Keratinocyte (primary cell): ENCODE measurements at places on chromosomes 3 and 15.
A peak's percentile ranks its signal among the peaks of the same experiment; 100 is the strongest.

GRCh38 chr3:126852511-126852910 is 130.4 kb upstream of the PLXNA1 start:
- no peak overlapping the region for H3K4me3 ChIP-seq
- no peak for DNase-seq
- H3K27me3 ChIP-seq: no peaks in the 10 kb centered on the region
- no peak overlapping the region for H3K27ac ChIP-seq
- H3K36me3 ChIP-seq: no peaks in the 10 kb centered on the region
- H3K4me1 ChIP-seq: no peaks in the 10 kb centered on the region

DNA sequence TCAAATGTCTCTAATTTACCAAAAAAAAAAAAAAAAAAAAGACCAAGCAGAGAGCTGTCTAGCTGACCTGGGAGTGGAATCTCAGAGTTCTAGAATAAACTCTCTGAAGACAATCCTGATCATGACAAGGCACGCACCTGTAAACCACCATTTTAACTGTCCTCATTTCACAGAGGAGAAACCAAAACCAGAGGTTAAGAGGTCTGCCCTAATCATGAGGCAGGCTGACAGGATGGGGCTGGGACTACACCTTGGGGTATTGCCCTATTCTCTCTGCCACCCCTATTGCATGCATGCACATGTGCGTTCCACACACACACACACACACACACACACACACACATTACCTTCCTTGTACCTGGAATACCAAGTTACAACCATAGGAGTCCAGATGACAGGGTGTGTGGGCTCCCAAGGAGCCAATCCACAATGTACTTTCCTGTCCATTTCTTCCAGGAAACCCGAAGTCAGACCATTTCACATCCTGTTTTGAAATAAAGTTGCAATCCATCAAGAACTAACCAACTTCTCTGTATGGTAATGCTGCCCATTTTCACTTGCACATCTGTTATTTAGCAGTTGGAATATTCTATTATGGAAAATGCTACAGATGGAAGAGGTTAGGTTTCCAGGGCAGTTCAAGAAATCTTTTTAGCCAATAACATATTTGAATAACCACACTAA is 34.6 kb downstream of the HSPBAP1 start:
- H3K36me3 ChIP-seq: peaks cover 4% of the 10 kb centered on the region
- no peaks in the 10 kb centered on the region for H3K27me3 ChIP-seq
- H3K4me3 ChIP-seq: no peak overlapping the region
- DNase-seq: no peak

- no peaks in the 10 kb centered on the region for H3K27me3 ChIP-seq
- no peak overlapping the region for H3K27ac ChIP-seq
- peak; percentile 75 for DNase-seq
- H3K4me3 ChIP-seq: no peak overlapping the region
- no peaks in the 10 kb centered on the region for H3K36me3 ChIP-seq
Observed at GRCh38 chr3:159824333-159824732, 164.3 kb upstream of the IL12A start.

GRCh38 chr15:23762026-23762425 is 74.9 kb upstream of the NDN start:
- H3K27me3 ChIP-seq: no peaks in the 10 kb centered on the region
- no peaks in the 10 kb centered on the region for H3K36me3 ChIP-seq
- H3K27ac ChIP-seq: no peak overlapping the region
- no peaks in the 10 kb centered on the region for H3K4me1 ChIP-seq
- no peak for DNase-seq

- H3K4me3 ChIP-seq: no peak overlapping the region
- peaks cover 11% of the 10 kb centered on the region for H3K4me1 ChIP-seq
Observed at GRCh38 chr3:36942638-36943248, 2.1 kb downstream of the TRANK1 start.

GRCh38 chr3:22729981-22730380 is 473.1 kb upstream of the UBE2E2 start:
- no peaks in the 10 kb centered on the region for H3K4me1 ChIP-seq
- H3K27ac ChIP-seq: no peak overlapping the region
- no peaks in the 10 kb centered on the region for H3K36me3 ChIP-seq
- no peaks in the 10 kb centered on the region for H3K27me3 ChIP-seq

DNA sequence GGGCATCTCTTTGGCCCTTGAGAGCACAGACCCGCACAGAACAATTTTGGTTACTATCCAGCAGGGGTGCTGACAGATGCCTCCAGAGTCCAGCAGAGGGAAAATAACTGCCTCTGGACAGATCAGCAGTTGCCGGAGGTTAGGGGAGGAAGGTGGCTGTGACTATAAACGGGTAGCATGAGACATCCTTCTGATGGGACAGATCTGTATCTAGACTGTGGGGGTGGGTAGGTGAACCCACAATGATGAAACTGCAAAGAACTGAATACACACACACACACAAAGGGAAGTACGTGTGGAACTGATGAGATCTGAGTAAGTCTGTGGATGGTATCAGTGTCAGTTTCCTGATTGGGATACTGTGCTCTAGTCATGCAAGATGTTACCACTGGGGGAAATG is 21.2 kb downstream of the ADAMTS7 start:
- H3K4me3 ChIP-seq: no peak overlapping the region
- H3K27me3 ChIP-seq: no peaks in the 10 kb centered on the region
- H3K4me1 ChIP-seq: no peaks in the 10 kb centered on the region
- DNase-seq: no peak

- H3K27me3 ChIP-seq: no peaks in the 10 kb centered on the region
- peaks cover 35% of the 10 kb centered on the region for H3K4me1 ChIP-seq
- peaks cover 4% of the 10 kb centered on the region for H3K36me3 ChIP-seq
- peak overlapping the region; percentile 94 for H3K27ac ChIP-seq
Observed at GRCh38 chr15:98727115-98728040, 79.0 kb downstream of the IGF1R start.

DNA sequence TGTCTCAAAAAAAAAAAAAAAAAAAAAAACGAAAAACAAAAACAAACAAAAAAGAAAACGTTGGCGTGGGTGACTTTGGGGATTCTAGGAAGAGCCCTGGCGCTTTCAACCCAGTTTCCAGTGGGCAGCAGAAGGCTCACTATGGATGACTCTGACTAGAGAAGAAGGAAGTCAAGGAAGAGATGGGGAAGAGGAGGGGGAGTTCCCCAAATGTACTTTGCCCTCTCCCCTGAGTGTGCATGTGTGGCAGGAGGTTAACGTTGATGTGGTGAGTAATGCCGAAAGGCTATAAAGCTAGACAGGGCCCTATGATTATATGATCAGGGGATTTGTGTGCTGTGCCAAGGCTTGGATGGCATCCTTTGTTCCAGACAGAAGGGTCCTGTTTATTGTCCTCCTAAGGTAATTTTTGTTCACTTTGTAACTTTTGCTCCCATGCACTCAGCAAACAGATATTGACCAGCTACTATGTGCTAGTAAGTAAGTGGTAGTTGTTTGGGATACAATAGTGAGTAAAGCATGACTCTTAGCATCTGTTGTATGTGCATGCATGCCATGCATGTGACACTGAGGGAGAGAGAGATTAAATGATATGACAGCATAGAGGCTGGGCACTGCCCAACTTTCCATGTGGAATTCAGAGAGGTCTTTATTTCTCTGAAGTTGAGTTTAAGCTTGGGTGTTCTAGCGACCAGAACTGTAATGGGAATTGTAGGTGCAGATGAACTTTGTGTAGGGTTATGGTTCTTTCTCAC is 750 bp upstream of the HHLA2 start:
- H3K4me1 ChIP-seq: no peaks in the 10 kb centered on the region
- no peak overlapping the region for H3K4me3 ChIP-seq
- no peaks in the 10 kb centered on the region for H3K36me3 ChIP-seq
- H3K27me3 ChIP-seq: no peaks in the 10 kb centered on the region
- H3K27ac ChIP-seq: no peak overlapping the region
- DNase-seq: no peak

DNA sequence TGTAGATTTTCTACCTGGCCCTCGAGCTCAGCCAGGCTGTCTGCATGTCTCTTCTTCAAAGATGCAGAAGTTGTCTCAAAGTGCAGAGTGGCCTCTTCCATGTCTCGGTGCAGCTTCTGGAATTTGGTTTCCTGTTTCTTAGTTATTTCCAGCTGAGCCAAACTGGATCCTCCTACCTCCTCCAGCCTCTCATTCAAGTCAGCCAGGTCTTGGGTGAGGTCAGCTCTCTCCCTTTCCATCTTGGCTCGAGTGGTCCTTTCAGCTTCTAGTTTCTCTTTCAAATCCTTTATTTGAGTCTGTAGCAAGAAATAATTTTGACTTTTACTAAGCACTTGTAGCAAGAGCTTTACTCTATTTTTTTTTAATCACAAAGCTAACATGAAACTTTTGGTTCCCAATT is 81.8 kb downstream of the MYH15 start:
- H3K4me3 ChIP-seq: no peak overlapping the region
- DNase-seq: no peak
- H3K36me3 ChIP-seq: no peaks in the 10 kb centered on the region
- no peak overlapping the region for H3K27ac ChIP-seq
- H3K27me3 ChIP-seq: no peaks in the 10 kb centered on the region
- H3K4me1 ChIP-seq: no peaks in the 10 kb centered on the region

DNA sequence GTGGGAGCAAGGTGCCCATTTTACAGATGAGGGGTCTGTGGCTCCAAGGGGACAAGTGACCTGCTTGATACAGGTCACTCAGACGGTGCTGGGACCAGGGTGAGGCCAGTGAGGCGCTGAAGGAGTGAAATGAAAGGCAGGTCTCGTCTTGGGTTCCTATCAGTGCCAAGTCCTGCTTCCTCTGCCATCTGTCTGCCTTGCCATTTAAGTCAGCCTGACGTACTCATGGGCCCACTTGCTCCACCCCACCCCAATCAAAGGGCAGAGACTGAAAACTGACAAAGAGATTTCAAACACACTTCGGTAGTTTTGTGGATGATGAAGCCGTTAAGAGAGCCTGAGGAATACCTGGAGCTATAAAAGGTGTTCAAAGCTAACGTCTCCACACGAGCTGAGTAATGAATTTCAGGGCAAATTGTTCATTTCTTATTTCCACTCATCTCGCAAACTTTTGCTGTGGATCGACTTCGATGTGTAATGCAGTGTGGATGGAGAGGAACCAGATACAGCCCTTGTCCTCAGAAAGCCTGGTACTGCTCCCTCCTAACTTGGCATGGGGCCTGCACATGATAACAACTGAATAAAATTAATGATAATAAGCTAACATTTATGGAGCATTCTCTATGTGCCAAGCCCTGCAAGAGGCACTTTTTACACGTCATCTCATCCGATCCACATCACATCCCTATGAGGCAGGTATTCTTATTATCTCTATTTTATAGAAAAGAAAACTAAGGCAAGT is 36.6 kb downstream of the ATP2B2 start:
- H3K36me3 ChIP-seq: no peaks in the 10 kb centered on the region
- peaks cover 38% of the 10 kb centered on the region for H3K27me3 ChIP-seq
- DNase-seq: no peak
- H3K4me3 ChIP-seq: no peak overlapping the region
- H3K4me1 ChIP-seq: no peaks in the 10 kb centered on the region

DNA sequence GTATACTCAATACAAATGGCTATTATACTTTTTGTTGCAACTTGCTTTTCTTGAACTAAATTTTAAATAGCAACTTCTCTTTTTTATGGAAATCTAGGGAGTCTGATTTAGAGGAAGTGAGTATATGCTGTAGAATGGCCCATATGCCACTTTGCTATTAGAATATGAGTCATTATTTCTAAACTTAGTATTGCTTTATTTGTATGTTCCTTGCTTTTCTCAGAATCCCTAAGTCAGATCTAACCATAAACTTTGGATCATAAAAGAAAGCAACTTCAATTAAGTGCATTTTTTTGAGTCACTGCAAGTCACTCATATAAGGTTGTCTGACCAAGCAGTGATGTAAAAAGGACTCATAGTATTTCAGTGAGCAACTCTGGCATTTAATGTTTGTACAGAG is 17.5 kb upstream of the SPTSSB start:
- H3K4me3 ChIP-seq: no peak overlapping the region

GRCh38 chr15:46941241-46941640 is 776.1 kb upstream of the SEMA6D start:
- no peaks in the 10 kb centered on the region for H3K36me3 ChIP-seq
- H3K4me3 ChIP-seq: no peak overlapping the region
- no peak for DNase-seq
- H3K27me3 ChIP-seq: no peaks in the 10 kb centered on the region
- no peaks in the 10 kb centered on the region for H3K4me1 ChIP-seq

DNA sequence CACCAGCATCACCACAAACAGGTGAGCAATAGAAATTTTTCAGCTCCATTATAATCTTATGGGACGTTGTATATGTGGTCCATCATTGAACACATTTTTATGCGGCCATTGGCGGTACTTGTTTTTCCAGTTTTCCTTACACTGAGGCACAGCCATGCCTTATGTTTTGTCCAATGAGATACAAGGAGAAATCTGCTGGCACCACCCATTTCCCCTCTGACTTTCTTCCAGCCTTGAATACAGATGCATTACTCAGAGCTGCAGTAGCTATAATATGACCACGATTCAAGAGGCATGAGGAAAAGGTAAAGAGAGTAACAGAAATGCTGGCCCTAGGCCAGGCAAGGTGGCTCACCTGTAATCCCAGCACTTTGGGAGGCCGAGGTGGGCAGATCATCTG is 9.0 kb upstream of the PIK3R4 start:
- H3K27ac ChIP-seq: no peak overlapping the region
- H3K36me3 ChIP-seq: no peaks in the 10 kb centered on the region
- no peaks in the 10 kb centered on the region for H3K27me3 ChIP-seq
- H3K4me3 ChIP-seq: no peak overlapping the region
- DNase-seq: no peak

- no peak overlapping the region for H3K4me3 ChIP-seq
- H3K27me3 ChIP-seq: no peaks in the 10 kb centered on the region
- no peaks in the 10 kb centered on the region for H3K4me1 ChIP-seq
- H3K36me3 ChIP-seq: no peaks in the 10 kb centered on the region
- no peak overlapping the region for H3K27ac ChIP-seq
Observed at GRCh38 chr3:36669764-36670163, 94.6 kb downstream of the DCLK3 start.

DNA sequence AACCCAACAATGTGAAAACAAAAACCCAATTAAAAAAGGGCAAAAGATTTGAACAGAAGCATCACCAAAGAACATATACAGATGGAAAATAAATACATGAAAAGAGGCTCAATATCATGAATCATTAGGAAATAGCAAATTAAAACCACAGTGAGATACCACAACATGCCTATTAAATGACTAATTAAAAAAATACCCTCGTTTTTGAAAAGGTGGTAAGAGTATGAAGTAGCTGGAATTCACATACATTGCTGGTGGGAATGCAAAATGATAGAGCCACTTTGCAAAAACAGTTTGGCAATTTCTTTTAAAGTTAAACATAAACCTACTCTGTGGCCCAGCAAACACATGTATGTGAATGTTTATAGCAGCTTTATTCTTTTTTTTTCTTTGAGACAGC is 75.8 kb downstream of the B3GNT5 start:
- H3K4me1 ChIP-seq: peaks cover 32% of the 10 kb centered on the region
- H3K4me3 ChIP-seq: no peak overlapping the region
- peak overlapping the region; percentile 73 for H3K27ac ChIP-seq
- DNase-seq: peak; percentile 23

DNA sequence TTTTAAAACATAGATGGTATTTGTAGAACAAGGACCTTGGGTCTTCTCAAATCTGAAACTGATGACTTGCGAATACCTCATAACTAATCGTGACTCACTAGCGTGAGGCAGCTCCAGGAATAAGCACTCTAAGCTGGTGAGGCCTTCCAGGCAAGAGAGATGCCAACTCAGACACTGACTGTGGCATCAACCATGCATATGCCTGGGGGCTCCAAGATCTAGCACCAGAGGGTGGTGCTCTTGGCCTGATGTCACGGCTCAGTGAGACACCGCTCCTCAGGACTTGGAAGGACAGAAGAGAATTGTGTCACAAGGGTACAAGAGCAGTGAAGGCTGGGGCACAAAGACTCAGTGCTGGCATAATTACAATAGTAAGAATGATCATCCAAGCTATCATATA is 125.0 kb upstream of the TRIM42 start:
- no peaks in the 10 kb centered on the region for H3K27me3 ChIP-seq
- no peak overlapping the region for H3K27ac ChIP-seq
- DNase-seq: peak; percentile 84
- H3K4me1 ChIP-seq: peaks cover 9% of the 10 kb centered on the region
- no peak overlapping the region for H3K4me3 ChIP-seq
